Naive thymus-derived CD4-positive, alpha-beta T cell (primary cell): ENCODE measurements at places on chromosomes 6 and 20.

DNA sequence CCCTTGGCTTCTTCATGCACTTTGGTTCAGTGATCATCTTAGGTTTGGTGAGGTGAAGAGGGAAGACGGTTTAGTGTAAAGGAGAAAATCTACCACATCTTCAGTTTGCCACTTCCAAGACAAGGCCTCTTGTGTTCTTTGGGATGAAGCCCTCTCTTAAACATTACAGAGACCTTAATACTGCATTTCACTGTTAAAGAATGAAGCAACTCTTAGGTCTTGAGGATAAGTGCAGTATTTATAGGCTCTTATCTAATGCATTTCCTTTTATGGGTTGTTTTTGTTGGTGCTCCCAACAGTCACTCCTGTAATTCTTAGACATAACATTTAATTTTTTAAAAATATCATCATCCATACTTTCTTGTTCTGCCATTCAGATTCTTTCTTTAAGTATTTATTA, 139.9 kb upstream of the LAMP5 start:
- H3K4me3 ChIP-seq, result no peak overlapping the region
- no peak overlapping the region for H3K27ac ChIP-seq
- no peaks in the 10 kb centered on the region for H3K36me3 ChIP-seq
- no peak for DNase-seq
- no peaks in the 10 kb centered on the region for H3K4me1 ChIP-seq

DNA sequence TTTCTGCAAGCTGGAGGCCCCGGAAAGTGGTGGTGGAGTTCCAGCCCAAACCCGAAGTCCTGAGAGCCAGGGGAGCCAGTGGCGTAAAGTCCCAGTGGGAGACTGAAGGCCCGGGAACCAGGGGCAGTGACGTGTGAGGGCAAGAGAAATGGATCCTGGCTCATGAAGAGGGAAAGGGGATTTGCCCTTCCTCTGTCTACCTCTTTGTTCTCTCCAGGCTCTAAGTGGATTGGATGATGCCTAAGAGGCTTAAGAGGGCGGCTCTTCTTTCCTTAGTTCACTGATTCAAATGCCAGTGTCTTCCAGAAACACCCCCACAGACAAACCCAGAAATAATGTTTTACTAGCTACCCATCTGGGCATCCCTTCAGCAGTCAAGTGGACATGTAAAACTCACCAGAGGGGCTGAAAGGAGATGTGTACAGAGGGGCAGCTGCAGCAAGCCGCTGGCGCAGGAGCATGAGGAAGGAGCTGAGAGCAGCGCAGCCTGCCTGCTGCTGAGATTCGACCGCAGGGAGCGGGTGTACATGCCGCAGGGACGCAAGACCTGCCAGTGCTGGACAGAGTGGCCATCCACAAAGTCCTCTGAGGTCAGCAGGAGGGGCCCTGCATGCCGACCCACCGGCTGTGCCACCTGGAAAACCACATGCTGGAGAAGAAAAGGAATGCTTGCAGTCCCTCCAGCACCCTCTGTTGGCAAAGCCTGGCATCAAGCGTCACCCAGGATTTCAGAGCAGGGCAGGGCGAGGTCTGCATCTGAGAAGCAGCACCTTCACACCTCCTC, 29.5 kb downstream of the CDYL start:
- no peak overlapping the region for H3K27ac ChIP-seq
- H3K4me3 ChIP-seq, result no peak overlapping the region
- no peaks in the 10 kb centered on the region for H3K36me3 ChIP-seq
- DNase-seq, result no peak

GRCh38 chr6:24997905-24998304, 62.1 kb upstream of the RIPOR2 start:
- H3K27me3 ChIP-seq, result no peaks in the 10 kb centered on the region
- H3K4me1 ChIP-seq, result no peaks in the 10 kb centered on the region
- no peak for DNase-seq
- H3K36me3 ChIP-seq, result no peaks in the 10 kb centered on the region
- no peak overlapping the region for H3K4me3 ChIP-seq
- no peak overlapping the region for H3K27ac ChIP-seq

DNA sequence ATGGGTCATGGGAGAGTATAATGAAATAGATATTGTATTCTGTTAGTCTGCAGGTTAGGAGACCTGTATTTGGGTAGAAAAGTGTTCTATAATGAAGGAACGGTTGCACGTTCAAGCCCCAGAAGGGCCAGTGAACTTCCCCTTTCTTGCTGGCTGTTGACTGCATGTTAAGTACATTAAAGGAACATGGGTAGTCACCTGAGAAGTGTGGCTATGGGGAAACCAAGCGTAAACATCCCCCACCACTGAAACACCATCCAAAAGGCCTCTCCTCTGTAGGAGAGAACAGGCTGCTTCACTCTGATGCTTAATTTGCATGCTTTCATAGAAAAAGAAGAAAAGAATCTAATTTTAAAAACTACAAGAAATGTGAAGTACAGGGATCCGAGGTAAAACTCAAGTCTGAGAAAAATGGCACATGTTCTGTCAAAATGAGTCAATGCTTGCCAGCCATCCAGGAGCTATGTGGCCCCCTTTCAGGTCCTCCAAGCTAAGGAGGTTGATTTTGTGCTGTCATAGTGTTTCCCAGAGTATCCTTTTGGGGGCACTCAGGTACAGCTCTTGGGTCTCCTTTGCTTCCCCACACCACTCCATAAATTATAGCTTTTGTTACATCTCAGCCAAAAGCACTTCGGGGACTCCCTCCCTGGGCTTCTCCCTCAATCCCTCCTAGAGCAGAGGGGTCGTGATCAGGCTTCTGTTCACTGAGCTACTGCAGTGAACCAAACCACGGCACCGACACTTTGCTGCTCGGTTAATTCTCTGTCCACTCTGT, 283.7 kb upstream of the AGPAT4 start:
- no peak overlapping the region for H3K4me3 ChIP-seq
- DNase-seq, result no peak
- no peak overlapping the region for H3K27ac ChIP-seq
- no peaks in the 10 kb centered on the region for H3K4me1 ChIP-seq
- no peaks in the 10 kb centered on the region for H3K27me3 ChIP-seq

DNA sequence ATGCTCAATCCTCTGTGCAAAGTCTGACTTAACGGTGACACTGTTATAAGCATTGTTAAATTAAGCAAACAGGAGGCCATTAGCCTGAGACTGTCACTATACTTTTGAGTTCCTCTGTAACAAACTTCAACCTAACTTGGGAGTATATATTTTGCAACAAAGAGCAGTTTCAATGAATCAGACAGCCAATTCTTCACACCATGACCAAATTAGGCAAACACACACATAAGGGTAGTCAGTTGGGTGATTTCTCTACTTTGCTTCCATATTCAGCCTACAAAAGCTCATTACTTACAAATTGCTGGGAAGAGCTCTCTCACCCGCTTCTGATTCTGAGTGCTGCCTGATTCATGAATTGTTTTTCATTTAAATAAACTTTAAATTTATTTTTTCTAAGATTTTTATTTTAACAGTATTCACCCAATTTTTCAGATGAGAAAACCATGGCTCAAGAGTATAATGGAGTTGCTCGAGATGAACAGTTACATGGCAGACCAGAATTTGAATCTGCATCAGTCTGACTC, 60.5 kb downstream of the HACE1 start:
- H3K27me3 ChIP-seq, result no peaks in the 10 kb centered on the region
- no peak overlapping the region for H3K4me3 ChIP-seq
- H3K36me3 ChIP-seq, result no peaks in the 10 kb centered on the region
- H3K27ac ChIP-seq, result no peak overlapping the region
- no peaks in the 10 kb centered on the region for H3K4me1 ChIP-seq

DNA sequence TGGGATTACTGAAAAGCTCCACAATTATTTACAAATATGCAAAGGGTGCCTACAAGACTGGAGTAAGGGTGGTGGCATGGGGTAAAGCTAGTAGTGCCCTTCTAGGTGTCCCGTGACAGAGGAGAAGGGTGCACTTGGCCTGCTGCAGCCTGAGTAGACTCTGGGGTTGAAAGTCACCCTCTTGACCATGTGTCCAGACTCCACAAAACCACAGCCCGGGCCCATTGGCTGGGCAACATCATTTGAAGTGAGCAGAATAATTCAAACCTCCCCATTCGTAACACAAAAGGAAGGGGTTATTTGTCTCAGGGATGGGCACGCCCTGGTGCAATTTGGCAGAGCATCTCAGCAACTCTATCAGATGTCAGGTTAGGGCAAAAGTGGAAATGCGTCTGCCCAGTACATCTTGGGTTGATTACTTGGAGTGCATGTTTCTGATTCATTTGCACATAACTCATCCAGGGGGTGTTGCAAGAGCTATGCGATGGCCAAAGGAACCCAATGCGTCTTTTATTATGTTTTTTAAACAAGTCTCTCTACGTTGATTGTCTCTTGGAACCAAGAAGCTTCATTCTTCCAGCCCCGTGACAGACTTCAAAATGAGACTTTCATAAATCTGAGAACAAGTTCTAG, 56.7 kb downstream of the ISM1 start:
- no peaks in the 10 kb centered on the region for H3K36me3 ChIP-seq
- no peak overlapping the region for H3K4me3 ChIP-seq
- no peaks in the 10 kb centered on the region for H3K4me1 ChIP-seq
- DNase-seq, result no peak

- no peaks in the 10 kb centered on the region for H3K27me3 ChIP-seq
- H3K36me3 ChIP-seq, result no peaks in the 10 kb centered on the region
- DNase-seq, result no peak
- H3K4me3 ChIP-seq, result no peak overlapping the region
- no peak overlapping the region for H3K27ac ChIP-seq
Measured at GRCh38 chr6:61168878-61169277, 1117.1 kb downstream of the KHDRBS2 start.
